ENCODE measurements at places on chromosomes 12 and 14. TPM values are rescaled to one million over a fixed set of nuclear protein-coding genes. Genes with fewer than 3 reads are reported as not detected.

The ANG gene
- total RNA-seq, result 0.92 TPM

The CCDC38 gene
- 0.11 TPM for total RNA-seq

The PTGER2 gene
- 4.3 TPM for total RNA-seq

The IL26 gene
- total RNA-seq, result not detected

The AMHR2 gene
- not detected for total RNA-seq

The MSRB3 gene
- total RNA-seq, result 0.17 TPM

The OTUB2 gene
- total RNA-seq, result not detected

The RNASE1 gene
- not detected for total RNA-seq

The GMFB gene
- 39.5 TPM for total RNA-seq

The CCDC197 gene
- not detected for total RNA-seq

The OR10P1 gene
- total RNA-seq, result not detected

The IFI27 gene
- 1.7 TPM for total RNA-seq

The SERPINA4 gene
- total RNA-seq, result not detected

The HOXC4 gene
- not detected for total RNA-seq

DNA sequence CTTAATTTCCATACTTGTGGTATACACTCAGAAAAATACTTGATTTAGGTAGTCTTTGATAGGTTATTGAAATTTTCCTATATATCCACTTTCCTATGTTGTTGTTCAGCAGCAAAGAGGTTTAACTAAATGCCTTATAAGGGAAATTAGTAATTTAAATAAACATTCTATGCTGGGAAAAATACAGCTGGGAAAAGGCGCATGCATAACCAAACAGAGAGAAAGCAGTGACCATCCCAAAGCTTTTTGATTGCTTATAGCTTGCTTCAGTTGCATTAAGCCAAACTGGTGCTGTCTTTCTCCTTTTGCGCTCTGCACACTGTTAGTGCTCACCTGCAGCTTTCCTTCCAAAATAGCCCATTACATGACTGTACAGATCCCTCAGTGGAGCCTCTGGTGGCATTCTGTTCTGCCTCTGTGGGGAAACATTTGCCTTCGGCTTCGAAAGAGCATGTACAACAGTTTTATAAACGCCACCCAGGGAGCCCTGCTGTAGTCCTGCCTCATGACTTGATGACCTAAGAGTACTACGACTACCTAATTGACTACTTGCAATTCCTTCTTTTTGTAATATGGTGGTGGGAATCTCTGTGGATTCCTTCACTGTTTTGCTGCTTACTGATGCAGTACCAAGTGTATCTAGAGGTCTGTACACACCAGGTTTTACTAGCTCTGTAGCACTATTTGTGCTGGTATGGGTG is 120.8 kb downstream of the RALGAPA1 start:
- no peak for DNase-seq

GRCh38 chr14:102644523-102644922 is 52.1 kb downstream of the RCOR1 start:
- no peak for DNase-seq

DNA sequence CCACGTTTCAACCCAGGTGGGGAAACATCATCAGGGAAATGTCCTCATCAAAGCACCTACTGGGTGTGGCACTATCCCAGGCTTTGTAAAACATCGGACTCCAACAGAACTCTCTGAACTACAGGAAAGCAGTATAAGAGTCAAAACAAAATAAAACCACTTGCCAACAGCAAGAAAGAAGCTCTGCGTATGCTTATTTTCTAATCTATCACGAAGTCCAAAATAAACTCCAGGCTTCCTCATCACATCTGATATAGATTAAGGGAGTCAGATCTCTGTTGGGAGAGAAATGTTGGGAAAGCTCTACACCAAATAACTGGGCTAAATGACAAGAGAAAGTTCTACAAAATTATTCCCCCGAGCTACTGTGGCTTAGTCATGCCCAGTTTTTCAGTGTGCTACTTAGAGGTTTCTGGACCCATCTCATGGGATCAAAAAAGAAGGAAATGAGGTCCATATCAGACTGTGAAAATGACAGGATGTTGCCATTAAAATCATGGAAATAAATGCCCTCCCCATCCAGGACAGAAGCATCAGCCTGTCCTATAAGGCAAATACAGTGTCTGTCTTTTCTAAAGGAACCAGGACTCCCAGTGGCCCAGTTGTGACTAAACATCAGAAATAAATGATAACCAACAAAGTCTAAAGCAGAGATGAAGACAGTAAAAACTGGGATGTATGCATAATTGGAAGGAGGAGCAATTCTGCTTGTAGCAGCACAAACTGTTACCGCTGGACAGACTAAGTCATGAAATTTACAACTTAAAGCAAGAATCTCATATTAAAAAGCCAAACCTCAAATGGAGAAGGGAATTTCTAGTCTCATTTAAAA is 149.5 kb downstream of the STXBP6 start:
- no peak for DNase-seq

- DNase-seq, result no peak
These were observed 255.9 kb downstream of the NPAS3 start for GRCh38 chr14:33194551-33194950.

DNA sequence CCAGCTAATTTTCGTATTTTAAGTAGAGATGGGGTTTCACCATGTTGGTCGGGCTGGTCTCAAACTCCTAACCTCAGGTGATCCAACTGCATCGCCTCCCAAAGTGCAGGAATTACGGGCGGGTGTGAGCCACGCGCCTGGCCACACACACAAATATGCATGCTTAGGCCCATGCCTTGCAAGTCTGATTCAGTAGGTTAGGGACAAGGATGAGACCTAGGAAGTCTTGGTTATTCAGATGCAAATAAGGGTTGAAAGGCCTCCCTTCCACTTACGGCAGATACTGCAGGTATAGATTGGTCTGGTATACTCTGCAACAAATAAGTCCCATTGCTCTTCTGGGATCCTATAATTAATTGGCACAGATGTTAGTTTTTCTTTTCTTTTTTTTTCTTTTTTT is 32.9 kb downstream of the TXNRD1 start:
- DNase-seq, result no peak

DNA sequence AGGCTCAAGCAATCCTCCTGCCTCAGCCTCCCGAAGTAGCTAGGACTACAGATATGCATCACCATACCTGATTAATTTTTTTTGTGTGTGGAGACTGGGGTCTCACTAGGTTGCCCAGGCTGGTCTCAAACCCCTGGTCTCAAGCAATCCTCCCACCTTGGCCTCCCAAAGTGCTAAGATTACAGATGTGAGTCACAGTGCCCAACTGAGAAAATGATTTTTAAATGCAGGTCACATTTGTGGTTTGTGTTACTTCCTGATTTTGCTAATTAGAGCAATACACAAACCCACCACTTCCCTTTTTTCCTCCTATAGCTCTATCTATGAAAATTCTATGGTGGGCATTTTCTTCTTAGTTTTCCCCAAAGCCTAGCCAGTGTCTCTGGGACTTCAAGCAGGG is 45.5 kb upstream of the TMEM263 start:
- DNase-seq, result no peak

GRCh38 chr12:26528943-26529342 is 304.1 kb downstream of the ITPR2 start:
- no peak for DNase-seq

- no peak for DNase-seq
These were observed 52.1 kb downstream of the TSPAN11 start for GRCh38 chr12:30978639-30979038.

- no peak for DNase-seq
These were observed 316.3 kb downstream of the BCL11B start for GRCh38 chr14:98955741-98956070.

- no peak for DNase-seq
These were observed 143.6 kb upstream of the SLC16A7 start for GRCh38 chr12:59452259-59452658.

DNA sequence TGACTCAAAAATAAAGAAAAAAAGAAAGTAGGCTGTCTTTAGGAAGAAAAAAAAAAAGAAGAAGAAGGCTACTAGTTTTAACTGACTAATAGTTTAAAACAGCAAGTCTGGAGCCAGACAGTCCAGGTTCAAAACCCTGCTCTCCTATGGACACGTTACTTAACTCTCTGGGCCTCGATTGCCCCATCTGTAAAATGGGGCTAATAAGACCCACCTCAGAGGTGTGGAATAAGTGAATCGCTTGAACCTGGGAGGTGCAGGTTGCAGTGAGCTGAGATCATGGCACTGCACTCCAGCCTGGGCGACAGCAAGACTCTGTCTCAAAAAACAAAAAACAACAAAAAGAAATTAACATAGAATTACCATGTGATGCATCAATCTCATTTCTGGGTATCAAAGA is 10.5 kb upstream of the SCARB1 start:
- no peak for DNase-seq

DNA sequence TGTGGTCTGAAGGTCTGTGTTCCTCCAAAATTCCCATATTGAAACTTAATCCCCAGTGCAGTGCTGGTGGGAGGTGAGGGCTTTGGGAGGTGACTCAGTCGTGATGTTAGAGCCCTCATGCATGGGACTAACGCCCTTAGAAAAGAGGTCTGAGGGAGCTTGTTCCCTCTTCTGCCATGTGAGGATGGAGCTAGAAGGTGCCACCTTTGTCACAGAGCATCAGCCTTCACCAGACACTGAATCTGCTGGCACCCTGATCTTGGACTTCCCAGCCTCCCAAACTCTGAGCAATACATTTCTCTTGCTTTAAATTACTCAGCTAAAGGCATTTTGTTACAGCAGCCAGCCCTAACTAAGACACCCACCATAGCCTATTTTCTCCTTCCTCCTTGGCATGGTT is 13.9 kb downstream of the RAB15 start:
- DNase-seq, result no peak

DNA sequence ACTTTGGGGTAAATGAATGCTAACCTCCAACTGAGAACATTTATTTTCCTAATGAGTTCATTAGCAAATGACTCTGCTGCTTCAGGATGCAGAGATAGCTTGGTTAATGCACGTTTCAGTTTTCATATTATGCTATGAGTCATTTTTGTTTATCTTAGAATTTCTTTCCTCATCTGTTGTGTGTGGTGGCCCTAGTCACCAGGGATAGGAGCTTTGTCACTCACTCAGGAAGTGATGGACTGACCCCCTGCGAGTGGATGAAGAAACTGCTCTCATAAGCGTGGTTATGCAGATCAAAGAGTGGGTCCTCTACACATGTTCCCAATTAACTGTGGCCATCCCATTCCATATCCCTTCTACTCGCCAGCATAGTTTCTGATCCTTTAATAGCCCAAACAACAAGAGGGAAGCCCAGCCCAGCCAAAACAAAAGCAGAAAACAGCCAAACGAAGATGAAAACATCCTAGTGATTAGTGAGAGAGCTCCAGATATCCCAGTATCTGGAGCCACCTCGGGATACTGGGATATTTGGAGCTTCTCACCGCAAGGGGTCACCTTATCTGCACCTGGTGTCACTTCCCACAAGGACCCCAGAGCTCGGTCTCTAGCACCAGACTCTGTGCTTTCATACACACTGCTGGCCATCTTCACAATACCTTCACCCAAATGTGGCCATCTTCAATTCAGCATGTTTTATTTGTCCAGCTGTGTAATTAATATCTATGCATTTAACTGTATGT is 8.6 kb downstream of the TC2N start:
- no peak for DNase-seq

GRCh38 chr12:12334367-12335040 is 15.5 kb downstream of the MANSC1 start:
- DNase-seq, result peak; percentile 52
